CMK (cell line): ENCODE measurements at places on chromosomes 7 and 10.

DNA sequence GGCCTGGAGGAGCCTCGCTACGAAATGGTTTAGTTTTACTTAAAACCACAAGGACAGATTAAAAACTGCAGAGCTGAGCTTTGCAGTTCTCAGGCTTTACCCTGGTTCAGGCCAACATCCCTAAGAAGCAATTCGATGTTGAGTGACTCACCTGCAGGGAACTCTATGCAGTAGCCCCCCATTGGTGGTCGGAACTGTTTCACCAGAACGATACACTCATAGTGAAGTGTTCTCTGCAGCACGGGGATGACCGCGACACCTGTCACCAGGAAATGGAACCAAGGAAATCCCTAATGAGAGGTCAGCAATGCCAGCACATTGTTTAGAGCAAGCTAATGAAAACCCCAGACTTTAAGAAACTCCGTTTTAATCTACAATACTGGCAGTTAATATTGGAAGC lies 18.0 kb downstream of the NUDT5 start:
- no peak for DNase-seq

GRCh38 chr7:158378978-158379377 lies 208.6 kb downstream of the PTPRN2 start:
- DNase-seq = no peak

- no peak for DNase-seq
These were observed 58.4 kb downstream of the MGMT start for GRCh38 chr10:129525401-129525801.

DNA sequence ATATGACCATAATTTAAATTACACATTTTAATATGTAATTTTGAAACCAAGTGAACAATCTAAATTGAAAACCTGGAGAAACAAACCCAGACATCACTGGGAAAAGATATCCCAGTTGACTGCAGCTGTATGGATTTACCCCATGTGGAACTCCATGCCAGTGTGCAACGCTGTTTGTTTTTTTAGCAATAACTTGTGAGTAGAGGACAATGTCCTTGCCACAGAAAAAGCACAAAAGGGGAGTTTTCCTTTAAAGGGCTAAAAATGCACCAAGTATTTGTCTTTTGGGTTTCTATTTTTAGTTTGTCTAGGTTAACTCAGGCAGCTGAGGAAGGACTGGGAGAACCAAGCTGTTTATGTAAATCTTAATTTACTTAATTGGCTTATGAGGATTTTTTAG lies 15.1 kb upstream of the COL17A1 start:
- DNase-seq = no peak

DNA sequence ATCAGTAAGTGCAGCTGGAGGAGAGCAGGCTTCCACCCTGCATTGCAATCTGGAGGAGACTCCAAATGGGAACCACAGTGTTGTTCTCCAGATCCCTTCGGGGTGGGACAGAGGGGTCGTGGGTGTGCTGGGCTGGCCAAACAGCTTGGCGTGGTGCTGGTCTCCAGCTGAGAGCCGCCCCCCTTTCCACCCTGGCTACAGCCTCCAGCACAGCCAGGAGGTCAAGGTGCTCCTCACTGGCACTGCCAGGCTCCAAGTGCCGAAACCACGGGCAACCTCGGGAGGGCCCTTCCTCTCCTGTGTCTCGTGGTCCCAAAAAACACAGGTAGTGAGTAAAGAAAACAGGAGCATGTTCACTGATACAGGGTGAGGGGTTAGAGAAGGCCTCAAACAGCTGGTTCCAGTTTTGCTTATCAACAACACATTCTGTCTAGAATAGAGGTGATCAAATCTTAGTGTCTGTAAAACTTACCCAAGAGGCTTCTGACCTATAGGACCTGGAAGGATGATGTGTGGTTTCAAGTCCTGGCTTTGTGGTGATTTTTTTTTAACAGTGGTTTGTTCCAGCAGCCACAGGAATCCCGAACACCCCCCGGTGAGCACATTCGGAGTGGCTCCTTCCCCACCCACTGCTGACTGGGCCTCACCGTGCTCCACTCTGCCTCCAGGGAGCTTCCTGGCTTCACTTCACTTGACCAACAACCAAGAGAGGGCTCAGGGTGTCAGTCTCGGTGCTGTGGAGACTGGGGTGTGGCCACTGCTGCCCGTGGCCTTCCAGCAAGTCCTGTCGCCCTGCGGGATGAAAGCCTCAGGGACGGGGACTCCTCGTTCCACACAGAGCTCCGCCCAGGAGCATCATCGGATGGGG lies 31.2 kb upstream of the EN2 start:
- DNase-seq = no peak

- no peak for DNase-seq
These were observed 16.0 kb upstream of the TMEM168 start for GRCh38 chr7:112806156-112806555.

GRCh38 chr7:132406039-132406438 lies 170.2 kb downstream of the PLXNA4 start:
- DNase-seq = no peak

DNA sequence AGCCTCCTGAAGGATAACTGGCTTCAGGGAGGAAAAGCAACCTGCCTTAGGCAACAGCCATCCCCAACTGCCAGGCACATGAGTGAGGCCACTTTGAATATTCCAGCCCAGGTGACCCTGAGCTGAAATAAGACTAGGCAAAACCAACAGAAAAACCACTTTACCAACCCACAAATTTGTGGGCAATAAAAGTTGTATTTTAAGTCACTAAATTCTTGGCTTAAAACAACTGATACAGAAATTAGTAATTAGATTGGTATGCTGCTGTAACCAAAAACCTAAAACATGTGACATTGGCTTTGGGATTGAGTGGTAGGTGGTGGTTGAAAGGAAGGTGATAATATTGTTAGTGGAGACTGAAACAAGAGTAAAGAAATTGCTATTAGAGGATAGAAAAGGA lies 39.9 kb downstream of the ABCB4 start:
- no peak for DNase-seq
